ENCODE measurements at places on chromosomes 16 and 17. TPM values are rescaled to one million over a fixed set of nuclear protein-coding genes. Genes with fewer than 3 reads are reported as not detected.
A peak's percentile ranks its signal among the peaks of the same experiment; 100 is the strongest.

DNA sequence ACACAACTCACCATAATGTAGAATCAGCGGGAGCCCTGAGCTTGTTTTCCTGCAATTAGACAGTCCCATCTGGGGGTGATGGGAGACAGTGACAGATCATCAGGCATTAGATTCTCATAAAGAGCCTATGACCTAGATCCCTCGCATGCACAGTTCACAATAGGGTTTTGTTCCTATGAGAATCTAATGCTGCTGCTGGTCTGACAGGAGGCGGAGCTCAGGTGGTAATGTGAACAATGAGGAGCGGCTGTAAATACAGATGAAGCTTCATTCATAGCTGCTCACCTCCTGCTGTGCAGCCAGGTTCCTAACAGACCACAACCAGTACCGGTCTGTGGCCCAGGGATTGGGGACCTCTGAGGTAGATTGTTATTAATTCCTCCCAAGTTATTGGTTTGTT, 2.9 kb upstream of the DOK4 start:
- no peak for DNase-seq

DNA sequence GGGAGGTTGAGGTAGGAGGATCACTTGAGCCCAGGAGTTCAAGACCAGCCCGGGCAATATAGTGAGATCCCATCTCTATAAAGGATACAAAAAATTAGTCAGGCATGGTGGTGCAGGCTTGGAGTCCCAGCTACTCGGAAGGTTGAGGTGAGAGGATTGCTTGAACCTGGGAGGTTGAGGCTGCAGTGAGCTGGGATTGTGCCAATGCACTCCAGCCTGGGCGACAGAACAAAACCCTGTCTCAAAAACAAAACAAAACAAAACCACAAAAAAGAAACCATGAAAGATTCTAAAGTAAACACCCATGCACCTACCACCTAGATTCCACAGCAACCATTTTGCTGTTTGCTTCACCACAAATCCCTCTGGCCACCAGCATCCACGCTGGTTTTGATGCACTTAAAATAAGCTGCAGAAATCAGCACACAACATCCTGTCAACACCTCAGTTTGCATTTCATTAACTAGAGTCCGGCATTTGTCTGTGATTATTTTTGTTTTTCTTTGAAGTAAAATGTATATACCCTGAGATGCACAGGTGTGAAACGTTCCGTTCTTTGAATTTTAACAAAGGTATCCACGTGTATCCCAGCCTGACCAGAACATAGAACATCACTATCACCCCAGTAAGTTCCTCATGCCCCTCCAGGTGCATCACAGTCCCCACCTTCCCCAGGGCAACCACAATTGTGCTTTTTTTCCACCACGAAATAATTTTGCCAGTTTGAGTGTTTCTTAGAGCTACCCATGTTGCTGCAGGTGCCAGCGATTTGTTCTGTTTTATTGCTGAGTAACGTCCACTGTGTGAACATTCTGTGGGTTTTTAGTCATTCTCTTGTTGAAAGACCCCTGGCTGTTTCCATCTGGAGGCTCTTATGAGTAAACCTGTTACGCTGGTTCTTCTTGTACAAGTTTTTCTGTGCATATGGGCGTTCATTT, 191.5 kb downstream of the SEC14L1 start:
- no peak for DNase-seq

DNA sequence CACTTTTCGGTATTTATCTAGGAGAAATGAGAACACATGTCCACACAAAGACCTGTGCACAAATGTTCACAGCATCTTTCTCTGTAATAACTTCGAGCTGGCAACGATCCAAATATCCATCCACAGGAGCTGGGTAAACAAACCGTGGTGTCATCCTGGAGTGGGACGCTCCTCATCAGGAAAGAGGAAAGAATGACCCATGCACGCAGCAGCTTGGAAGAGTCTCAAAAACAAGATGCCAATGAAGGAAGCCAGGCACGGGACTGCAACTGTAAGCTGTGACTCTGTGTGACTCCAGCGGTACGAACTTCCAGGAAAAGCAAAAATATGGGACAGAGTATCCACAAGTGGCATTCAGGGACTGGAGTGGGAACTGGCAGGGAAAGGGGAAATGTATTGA, 36.7 kb upstream of the CIBAR2 start:
- no peak for DNase-seq

GRCh38 chr16:88859381-88860091, 2.6 kb downstream of the TRAPPC2L start:
- no peak for DNase-seq

GRCh38 chr17:56064506-56064905, 88.8 kb upstream of the ANKFN1 start:
- no peak for DNase-seq

DNA sequence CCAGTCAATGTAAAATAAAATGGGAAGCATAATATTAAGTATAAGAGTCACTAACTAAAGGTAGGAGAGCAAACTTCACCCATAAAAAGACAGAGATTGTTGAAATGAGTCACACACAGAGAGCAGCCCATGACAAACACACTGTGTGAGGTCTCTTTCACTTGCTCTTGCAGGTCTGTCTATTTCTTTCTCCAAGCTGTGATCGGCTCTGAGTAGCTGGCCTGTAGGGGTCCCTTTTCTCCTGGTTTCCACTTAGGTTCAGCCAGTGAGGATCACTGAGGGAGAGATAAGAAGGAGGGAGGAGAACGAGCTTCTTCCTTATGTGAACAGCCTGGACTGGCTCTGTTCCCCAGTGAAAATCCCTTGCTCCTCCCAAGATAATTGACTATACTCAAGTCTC, 133.7 kb upstream of the HS3ST3A1 start:
- no peak for DNase-seq

GRCh38 chr17:20927308-20927977, 115.4 kb downstream of the USP22 start:
- DNase-seq = no peak

DNA sequence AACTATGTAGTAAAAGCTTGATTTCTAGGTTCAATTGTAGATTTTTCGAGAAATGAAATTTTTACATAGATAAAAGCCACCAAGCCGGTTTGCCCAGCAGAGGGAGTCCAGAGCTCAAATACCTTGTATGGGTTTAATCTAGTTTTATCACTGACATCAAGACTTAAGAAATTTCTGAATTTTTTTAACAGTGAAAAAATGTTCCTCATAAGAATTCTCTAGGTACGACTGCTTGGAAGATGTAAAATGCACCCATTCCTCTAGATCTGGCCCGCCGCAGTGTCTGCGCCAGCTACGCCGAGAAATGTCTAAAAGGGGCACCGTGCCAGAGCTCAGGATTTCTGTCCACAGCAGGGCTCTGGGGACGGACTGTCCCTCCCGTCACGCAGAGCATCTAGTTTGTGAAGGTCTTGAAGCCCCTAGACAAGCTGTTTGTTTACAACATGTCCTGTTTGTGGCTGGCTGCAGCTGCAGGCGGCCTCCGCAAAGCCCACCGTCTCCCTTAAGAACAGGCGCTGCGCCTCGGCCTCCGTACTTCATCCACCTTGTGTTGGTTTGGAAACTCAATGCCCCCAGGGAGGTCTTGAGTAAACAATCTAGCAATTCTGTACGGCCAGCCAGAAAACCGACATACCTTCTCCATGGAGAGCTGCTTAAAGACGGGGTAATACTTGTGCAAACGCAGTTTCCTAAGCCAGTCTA, 24.8 kb downstream of the MAP1LC3B start:
- DNase-seq = no peak

GRCh38 chr17:2282297-2282873, 21.2 kb downstream of the SMG6 start:
- no peak for DNase-seq

DNA sequence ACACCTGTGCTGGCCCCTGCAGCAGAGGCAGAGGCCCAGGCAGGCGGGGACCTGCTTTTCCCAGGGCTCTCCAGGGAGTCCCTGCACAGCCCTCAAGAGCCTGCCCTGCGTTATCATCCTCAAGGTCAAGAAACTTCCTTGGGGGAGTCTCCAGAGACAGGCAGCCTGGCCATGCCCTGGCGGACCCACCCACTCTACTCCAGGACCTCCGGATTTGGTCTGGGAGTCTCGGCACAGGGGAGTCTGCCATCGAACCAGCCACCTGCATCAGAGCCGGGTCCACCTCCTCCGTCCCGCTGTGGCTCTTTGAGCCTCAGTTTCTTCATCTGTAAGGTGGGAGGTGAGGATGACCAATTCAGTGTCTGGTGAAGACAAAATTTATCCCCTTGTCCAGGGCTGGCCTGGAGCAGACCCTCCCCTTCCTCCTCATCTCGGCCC, 75.3 kb upstream of the TNRC6C start:
- no peak for DNase-seq

DNA sequence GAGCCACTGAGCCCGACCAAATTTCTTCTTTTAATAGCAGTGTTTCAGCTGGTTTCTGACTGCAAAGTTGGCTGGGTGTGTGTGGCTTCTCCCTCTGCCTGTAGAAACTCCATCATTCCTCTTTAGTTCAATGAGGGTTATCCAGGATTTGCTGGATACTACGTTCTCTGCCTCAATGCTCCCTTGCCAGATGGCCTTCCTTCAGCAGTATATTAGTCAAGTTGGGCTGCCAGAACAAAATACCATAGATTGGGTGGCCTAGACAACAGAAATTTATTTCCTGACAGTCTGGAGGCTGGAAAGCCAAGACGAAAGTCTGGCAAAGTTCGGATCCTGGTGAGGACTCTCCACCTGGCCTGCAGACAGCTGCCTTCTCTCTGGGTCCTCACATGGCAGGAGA, 103.7 kb downstream of the NOG start:
- no peak for DNase-seq

- no peak for DNase-seq
Observed at GRCh38 chr17:10022416-10022815, 117.3 kb upstream of the RCVRN start.

GRCh38 chr17:7992516-7992915, 9.9 kb upstream of the GUCY2D start:
- no peak for DNase-seq

DNA sequence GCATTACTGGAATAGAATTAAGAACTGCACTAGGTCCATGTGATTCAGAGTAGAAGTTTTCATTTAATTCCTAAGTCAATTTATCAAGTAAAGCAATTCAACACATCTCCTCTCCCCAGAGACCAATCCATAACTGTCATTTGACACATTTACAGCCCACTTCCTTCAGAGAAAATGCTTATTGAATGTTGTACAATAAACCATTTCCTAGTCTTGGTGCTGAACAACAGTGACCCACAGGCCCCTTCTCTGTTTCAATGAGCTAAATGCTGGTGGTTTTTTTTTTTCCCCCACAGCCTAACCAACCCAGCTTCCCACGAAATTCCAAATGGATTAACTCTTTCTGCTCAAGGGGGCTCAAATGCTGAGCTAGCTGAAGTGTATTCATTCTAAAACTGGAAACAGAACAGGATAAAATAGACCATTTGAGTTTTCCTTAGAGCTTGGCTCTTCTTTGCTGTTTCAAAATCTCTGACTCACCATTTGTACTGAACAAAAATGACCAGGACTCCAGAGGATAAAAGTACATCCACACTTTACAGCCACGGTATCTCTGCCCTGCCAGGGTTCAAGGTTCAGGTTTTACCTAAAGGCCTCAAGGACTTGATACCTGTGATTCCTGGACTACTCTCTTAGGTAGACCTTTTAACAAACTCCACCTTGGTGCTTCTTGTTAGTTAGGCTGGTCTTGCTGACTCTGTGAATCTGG, 62.3 kb downstream of the TMEM100 start:
- no peak for DNase-seq

DNA sequence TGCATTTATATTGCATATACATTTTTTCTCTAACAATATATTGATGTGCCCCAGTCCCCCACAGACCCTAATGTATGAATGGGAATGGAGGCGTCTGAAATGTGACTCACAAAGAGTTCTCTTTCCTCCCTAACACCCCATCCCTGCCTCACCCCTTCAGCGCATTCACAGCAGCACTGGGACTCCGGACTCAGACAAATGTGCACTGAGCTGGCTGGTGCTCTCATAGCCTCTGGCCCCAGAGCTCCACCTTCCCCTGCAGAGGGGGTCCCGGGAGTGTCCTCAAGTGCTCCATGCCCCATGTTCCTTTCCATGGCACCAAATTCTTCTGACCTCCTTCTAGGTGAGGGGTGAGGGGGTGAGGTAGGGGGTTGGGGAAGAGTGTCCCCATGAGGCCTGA, 20.6 kb downstream of the NPTX1 start:
- DNase-seq = no peak

DNA sequence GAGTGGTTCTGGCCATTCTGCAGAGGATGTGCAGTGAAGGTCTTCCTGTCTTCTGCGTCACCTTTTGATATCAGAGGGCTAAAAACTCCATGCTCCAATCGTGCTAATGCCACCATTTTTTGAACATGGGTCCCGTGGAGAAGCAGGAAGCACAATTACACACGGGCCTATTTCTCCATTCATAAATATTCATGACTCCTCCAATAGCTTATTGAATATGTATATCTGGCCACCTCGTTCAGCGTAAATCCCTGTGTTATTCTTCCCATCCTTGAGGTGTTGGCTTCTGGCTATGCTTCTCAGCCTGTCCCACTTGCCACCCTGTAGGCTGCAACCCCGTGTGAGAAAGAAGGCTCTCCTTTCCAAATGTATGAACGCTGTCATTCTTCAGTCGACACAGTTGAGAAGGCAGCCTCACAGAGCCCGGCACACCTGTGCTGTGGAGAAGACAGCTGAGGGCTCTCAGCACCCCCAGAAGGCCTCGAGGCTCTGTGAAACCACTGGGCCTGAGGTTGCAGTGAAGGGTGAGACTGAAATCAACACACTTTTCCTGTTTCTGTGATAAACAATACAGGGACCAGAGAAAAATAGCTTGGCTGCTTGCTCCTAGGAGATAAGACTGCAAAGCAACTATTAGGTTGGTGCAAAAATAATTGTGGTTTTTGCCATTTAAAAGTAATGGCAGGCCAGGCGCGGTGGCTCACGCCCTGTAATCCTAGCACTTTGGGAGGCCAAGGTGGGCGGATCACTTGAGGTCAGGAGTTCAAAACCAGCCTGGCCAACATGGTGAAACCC, 4.9 kb upstream of the ANKRD40CL start:
- DNase-seq = no peak

GRCh38 chr17:14715561-14715960, 414.7 kb downstream of the HS3ST3B1 start:
- no peak for DNase-seq

GRCh38 chr17:61635913-61636432, 45.0 kb upstream of the NACA2 start:
- DNase-seq = peak; percentile 16

GRCh38 chr16:16009401-16009800, 60.0 kb downstream of the ABCC1 start:
- no peak for DNase-seq

- no peak for DNase-seq
Observed at GRCh38 chr17:50203604-50204345, 2.3 kb upstream of the COL1A1 start.

- DNase-seq = no peak
Observed at GRCh38 chr17:68711858-68712257, 110.7 kb upstream of the FAM20A start.

The CSH2 gene
- not detected for total RNA-seq

The IL17C gene
- 0.29 TPM for total RNA-seq

The TBC1D26 gene
- total RNA-seq = 2.9 TPM

The GP1BA gene
- not detected for total RNA-seq

The ULK2 gene
- total RNA-seq = 29.0 TPM

The PRKAR1A gene
- 336 TPM for total RNA-seq

The KRT33A gene
- not detected for total RNA-seq

The CACNG5 gene
- not detected for total RNA-seq

Data from progenitor cell of endocrine pancreas (in vitro differentiated cells).